ENCODE measurements at places on chromosomes 5 and 9.

GRCh38 chr9:133246562-133246961, 28.4 kb downstream of the ABO start:
- no peak for DNase-seq

- DNase-seq: no peak
Observed at GRCh38 chr5:51685419-51685818, 302.2 kb downstream of the ISL1 start.

DNA sequence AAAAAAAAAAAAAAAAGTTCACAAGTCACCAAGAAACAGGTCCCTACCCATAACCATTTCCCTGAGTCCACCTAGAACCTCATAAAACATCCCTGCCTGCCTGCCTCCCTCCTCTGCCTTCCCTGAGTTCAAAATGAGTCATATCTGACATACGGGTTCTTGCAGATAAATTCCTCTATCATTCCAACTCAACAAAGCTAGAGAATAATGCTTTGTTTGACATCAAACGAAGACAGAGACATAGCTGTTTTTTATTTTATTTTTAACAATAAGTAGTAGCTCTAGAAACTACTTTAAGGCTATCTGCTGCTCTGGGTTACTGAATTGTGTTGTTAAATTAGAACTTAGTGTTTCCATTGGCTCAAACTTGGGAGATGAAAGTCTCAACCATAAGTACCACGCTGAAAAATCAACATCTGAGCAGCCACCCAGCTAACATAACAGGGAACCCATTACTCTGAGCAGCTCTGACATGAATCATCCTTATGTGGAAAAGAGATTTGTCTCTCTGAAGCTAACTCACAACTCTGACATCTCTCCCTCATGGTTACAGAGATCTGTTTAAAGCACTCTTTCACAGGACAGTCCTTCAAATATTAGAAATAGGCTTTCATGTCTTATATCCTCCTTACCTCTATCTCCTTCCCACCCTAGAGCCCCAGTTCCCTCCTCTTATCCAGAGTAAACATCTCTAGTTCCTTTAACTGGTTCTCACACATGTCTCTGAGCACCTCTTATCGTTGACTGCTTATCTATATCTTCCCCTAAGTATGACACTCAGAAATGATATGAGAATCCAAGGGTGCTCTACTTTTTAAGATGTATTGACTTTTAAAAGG, 12.1 kb downstream of the TMEM245 start:
- DNase-seq: no peak

GRCh38 chr5:64765804-64766504, 2.5 kb downstream of the SREK1IP1 start:
- no peak for DNase-seq

GRCh38 chr9:107922260-107922659, 432.7 kb upstream of the KLF4 start:
- DNase-seq: no peak

DNA sequence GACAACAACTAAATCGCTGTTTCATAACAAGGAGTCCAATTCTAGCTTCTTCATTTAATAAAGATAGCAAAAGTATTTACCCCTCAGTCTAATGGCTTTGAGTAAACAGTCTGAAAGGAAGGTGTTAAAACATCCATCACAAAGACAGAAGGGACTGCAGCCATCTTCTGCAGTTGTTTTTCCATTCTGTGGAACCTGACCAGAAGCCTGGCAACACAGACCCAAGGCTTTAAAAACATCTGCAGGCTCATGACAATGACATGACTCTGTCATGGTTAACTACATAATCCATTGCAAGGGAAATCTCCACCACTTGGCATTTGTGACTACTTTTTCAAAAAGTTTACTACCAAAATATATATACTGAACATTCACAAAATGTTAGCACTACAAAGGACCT, 51.9 kb downstream of the ELL2 start:
- DNase-seq: no peak

DNA sequence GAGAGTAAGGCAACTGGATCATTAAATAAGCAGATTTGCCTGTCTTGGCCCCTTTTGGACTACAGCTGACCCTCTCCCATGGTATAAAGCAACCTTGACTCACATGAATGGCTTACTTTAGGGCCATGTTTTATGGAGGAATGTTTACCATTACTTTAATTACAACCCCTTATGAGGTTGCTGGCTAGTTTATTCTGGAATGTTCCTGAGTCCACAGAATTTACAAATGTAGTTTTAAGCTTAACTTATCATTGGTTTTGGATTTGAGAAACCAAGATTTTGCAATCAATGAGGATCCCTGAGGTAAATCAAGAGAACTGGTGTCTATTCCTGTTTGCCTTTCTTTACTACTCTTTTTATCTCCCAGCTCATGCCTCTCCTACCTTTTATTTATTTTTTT, 15.7 kb downstream of the SLC28A3 start:
- no peak for DNase-seq

- DNase-seq: no peak
Observed at GRCh38 chr9:109475526-109475925, 22.6 kb downstream of the PTPN3 start.

DNA sequence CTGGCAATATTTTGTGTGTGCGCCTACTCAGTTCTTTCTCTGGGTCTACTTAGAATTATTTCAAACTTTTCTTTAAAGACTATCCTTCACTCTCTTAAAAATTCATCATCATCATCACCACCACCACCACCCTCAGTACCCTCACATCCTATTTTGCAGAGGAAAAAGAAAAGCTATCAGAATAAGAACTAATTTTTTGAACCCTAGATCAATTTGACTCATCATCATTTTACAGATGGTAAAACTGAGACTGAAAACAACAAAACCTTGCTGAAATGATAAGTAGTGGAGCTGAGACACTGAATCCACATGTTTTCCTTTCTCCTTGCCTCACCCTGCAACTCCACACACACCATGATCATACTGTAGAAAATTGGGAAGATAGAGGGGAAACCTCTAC, 119.3 kb downstream of the SSBP2 start:
- no peak for DNase-seq

DNA sequence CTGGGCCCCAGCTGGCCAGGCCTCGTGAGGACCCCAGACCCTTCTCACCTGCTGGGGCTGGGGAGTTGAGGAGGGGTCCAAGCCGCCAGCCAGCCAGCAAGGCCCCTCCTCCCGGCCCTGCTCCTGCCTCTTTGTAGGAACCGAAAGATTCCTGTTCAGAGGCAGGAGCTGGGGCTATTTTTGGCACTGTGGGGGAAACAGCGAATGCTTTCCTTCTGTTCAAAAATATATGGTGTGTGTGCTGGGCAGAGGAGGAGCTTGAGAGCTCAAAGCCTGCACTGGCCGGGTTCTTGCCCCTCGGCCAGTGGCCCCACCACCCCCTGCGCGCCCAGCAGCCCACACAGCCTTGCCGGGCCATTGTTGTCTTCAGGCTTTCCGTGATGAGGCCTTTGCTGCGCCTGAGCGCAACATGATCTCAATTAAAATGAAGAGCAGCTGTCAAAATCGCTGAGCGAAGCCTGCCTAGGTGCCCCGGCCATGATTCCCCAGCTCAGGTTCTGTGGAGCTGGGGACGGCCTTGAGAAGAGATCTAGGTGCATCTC, 13.4 kb downstream of the NCS1 start:
- no peak for DNase-seq

DNA sequence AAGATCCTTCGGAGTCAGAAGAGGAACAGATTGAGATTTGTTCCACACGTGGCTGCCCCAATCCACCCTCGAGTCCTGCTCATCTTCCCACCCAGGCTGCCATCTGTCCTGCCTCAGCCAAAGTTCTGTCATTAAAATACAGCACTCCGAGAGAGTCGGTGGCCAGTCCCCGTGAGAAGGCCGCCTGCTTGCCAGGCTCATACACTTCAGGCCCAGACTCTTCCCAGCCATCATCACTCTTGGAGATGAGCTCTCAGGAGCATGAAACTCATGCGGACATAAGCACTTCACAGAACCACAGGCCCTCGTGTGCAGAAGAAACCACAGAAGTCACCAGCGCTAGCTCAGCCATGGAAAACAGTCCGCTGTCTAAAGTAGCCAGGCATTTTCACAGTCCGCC, 85.9 kb downstream of the GOLPH3 start:
- no peak for DNase-seq

- no peak for DNase-seq
Observed at GRCh38 chr5:151173711-151174611, 16.4 kb upstream of the ANXA6 start.

All from stimulated activated CD8-positive, alpha-beta memory T cell treated with anti-CD3 and anti-CD28 coated beads, Interleukin-7, amount 100 ng/mL, for 24 hours (primary cell).